ENCODE measurements at places on chromosomes 16 and 17. TPM values are rescaled to one million over a fixed set of nuclear protein-coding genes. Genes with fewer than 3 reads are reported as not detected.

DNA sequence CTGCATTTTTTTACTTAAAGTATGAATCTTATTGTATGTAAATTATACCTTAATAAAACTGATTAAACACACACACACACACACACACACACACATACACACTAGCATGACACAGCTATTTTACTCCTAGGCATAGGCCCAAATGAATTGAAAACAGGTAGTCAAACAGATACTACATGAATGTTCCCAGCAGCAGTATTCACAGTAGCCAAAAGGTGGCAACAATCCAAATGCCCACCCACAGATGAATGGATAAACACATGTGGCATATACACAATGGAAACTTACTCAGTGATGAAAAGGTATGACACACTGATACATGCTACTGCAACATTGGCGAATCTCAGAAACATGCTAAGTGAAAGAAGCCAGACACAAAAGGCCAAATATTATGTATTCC is 223.5 kb downstream of the CYB561 start:
- peaks cover 2% of the 10 kb centered on the region for H3K36me3 ChIP-seq
- H3K4me3 ChIP-seq: no peak overlapping the region
- no peaks in the 10 kb centered on the region for H3K27me3 ChIP-seq
- H3K27ac ChIP-seq: no peak overlapping the region

- H3K27me3 ChIP-seq: peaks cover 24% of the 10 kb centered on the region
- no peak overlapping the region for H3K4me3 ChIP-seq
- no peak for DNase-seq
- peaks cover 3% of the 10 kb centered on the region for H3K4me1 ChIP-seq
Observed at GRCh38 chr17:43411749-43412148, 13.0 kb downstream of the ARL4D start.

DNA sequence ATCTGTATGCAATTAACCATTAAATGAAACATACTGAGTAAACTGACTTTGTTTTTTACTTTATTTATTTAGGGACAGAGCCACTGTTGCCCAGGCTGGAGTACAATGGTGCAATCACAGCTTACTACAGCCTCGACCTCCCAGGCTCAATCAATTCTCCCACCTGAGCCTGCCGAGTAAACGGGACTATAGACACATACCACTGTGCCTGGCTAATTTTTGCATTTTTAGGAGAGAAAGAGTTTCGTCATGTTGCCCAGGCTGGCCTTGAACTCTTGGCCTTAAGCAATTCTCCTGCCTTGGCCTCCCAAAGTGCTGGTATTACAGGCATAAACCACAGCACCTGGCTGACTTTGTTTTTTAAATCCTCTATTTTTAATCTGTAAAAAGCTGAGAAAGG is 42.6 kb downstream of the ANKFY1 start:
- no peak overlapping the region for H3K27ac ChIP-seq
- DNase-seq: no peak
- H3K4me3 ChIP-seq: no peak overlapping the region

GRCh38 chr17:80109713-80110446 is 8.5 kb downstream of the GAA start:
- no peaks in the 10 kb centered on the region for H3K4me1 ChIP-seq
- no peaks in the 10 kb centered on the region for H3K36me3 ChIP-seq
- H3K27me3 ChIP-seq: no peaks in the 10 kb centered on the region
- DNase-seq: no peak
- H3K27ac ChIP-seq: no peak overlapping the region

- no peaks in the 10 kb centered on the region for H3K27me3 ChIP-seq
- H3K27ac ChIP-seq: no peak overlapping the region
- no peak for DNase-seq
- peaks cover 77% of the 10 kb centered on the region for H3K36me3 ChIP-seq
- peaks cover 8% of the 10 kb centered on the region for H3K4me1 ChIP-seq
- H3K4me3 ChIP-seq: no peak overlapping the region
Observed at GRCh38 chr17:40130352-40131042, 8.7 kb downstream of the MSL1 start.

GRCh38 chr17:27477050-27477888 is 21.0 kb downstream of the KSR1 start:
- peak overlapping the region; percentile 58 for H3K27ac ChIP-seq
- H3K36me3 ChIP-seq: peaks cover 2% of the 10 kb centered on the region

GRCh38 chr16:46709469-46710005 is 20.1 kb downstream of the ORC6 start:
- no peak overlapping the region for H3K27ac ChIP-seq
- H3K4me1 ChIP-seq: peaks cover 5% of the 10 kb centered on the region
- H3K36me3 ChIP-seq: no peaks in the 10 kb centered on the region
- peaks cover 7% of the 10 kb centered on the region for H3K27me3 ChIP-seq
- no peak overlapping the region for H3K4me3 ChIP-seq

Gene HOXB8
- total RNA-seq: 1.4 TPM

Gene OR4D1
- 0.29 TPM for total RNA-seq

Gene KRTAP4-6
- total RNA-seq: not detected

Measured in activated CD8-positive, alpha-beta memory T cell treated with anti-CD3 and anti-CD28 coated beads, Interleukin-2, amount 10 ng/mL, durations not matched to agents 7 days and 5 days (primary cell).